Foreskin keratinocyte (primary cell): ENCODE measurements at places on chromosomes 7 and 10. TPM values are rescaled to one million over a fixed set of nuclear protein-coding genes. Genes with fewer than 3 reads are reported as not detected.

DNA sequence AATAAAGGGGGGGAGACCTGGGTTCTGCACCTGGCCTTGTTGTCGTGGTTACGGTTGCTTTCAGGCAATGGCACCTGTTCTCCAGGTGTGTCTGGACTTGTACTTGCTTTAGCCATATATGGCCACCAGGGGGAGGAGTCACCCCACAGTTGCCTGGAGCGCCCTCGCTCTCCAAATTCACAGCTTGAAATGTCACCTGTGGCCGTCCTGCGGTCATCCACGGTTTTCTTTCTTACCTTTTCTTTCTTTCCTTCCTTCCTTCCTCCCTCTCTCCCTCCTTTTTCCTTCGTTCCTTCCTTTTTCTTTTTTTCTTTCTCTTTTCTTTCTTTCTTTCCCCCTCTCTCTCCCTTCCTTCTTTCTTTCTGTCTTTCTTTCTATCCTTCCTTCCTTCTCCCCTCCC, 157.2 kb upstream of the ZNF92 start:
- peak; percentile 16 for DNase-seq

DNA sequence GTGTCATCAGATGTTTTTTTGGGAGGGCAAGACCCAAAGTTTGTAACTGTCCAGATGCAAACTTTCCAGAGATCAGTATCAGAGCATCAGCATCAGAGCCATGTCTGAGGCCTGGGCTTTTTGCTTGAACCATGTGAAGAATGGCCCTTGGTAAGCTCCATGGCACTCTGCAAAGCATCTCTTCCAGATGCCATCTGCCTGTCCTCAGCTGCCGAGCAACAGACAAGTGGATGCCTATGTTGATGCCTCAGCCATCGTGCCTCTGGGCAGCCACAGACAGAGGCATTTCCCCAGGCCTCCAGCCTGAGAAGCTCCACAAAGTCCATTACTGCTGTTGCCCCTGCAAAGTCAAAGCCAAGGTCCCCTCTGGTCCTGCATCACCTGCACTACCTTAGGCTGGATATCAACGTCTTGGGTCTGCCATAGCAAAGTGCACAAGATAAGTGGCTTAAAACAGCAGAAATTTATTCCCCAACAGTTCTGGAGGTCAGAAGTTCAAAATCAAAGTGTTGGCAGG, 670.2 kb upstream of the MKI67 start:
- DNase-seq: no peak

GRCh38 chr7:27917119-27917518, 177.2 kb downstream of the TAX1BP1 start:
- peak; percentile 73 for DNase-seq

DNA sequence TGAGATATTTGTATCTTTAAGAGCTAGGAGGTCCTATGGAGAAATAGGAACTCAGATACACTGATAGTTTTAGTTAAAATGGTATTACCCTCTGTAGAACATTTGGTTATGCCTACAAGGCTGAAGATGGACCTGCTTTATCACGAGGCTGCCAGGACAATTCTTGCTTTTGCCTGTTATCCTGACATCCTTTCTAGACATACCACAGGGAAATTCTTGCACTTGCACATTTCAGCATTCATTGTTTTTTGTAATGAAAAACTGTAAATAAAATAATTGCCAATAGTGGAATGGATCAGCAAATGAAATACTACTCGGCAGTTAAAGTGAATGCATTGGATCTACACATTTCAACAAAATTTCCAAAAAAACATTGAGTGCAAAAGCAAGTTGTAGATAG, 9.7 kb downstream of the COL28A1 start:
- DNase-seq: no peak

DNA sequence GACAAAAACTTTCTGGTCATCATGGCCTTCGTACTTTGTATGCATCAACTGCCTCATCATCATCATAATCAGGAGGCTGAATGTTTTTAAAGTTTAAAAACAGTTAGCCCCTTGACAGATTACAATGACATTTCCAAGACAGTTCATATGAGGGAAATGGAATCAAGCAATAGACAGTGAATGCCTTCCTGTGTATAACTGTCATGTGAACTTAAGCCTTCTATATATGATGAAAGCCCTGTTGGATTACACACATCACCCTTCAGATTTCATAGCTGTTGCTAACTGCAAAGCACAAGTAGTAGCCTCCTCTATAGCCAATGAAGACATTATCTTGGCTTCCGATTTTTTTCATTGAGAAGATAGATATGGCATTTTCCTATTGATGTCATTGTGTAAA, 154.0 kb downstream of the PLXDC2 start:
- no peak for DNase-seq

PTPN20 gene
- polyA plus RNA-seq: 2.0 and 2.4 TPM in 2 replicates

DNA sequence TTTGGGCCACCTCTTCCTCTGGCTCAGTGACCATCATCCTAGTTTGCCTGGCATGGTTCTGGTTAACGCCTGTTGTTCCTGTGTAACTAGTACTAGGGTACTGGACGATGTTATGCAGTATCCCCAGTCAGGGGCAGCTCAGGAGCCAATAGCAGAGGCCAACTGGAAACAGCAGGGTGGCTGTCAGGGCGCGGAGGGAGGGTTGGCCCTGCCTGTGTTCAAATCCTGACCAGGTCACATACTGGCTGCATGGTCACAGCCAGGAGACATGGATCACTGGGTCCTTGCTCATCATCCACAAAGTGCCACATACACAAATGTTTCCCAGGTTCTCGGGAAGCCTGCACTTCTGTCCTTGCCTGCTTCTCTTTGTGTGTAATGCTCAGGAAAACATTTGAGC, 12.3 kb upstream of the RBP3 start:
- DNase-seq: no peak

SPDYE1 gene
- polyA plus RNA-seq: not detected in 2 replicates

DNA sequence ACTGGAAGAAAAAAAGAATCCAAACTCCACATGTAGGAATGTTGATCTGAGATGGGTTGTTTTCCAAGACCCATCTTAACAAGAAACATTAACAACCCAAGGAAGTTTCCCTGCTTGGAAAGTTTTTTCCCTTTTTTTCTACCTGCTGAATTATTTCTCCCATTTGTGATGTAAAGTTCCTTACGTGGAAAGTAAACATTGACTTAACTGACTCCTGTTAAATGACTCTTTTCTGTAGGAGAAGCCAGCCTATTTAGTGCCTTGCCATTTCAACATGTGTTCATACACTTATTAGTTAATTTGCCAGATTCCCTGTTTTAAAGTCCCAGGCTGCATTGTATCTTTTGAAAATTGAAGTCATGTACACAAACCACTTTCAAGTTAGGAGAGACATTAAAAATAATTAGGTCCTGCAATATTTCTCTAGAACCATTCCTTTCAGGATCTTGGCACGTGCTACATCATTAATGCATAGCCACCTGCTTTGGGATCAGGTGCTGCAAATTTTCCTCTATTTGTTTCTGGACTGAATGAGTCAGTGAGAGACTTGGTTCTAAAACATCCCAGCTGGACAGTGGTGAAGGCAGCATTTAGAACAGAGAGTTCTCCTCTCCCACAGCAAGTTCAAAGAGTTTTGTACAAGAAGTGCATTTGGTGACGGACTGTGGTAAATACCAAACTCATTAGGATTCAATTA, 698.5 kb downstream of the SUGCT start:
- DNase-seq: no peak

DNA sequence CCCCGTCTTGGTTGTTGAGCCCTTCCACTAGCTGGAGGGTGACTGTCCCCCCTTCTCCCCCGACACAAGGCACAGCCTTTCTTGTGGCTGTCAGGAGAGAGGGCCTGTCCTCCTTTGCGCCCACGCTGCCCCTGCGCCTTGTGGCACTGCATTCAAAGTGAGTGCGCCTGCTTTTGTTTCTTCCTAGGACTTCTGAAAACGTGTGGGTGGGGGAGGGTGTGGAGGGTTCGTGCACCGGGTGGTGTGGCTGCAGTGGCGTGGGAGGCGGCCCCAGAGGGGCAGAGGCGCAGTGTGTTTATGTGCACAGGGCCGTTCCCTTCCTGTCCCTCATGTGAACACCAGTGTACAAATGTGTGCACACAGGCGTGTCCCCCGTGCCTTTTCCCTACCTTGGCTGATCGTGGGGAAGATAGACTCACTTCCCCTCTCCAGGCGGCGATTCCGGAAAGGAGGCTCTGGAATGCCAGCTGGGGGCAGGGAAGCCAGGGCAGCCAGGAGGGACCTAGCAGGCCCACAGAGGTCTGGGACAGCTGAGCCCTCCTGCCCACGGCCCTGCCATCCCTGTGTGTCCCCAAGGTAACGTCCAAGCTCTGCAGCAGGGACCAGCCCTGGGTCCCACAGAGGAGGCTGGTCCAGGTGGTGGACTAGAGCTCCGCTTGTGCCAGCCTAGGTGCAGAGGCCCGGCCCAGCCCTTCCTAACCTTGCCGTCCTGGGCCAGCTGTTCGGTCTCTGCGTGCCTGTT, 88.8 kb downstream of the LHPP start:
- DNase-seq: no peak

ASAH2B gene
- 2.7 and 3.6 TPM in 2 replicates for polyA plus RNA-seq

DNA sequence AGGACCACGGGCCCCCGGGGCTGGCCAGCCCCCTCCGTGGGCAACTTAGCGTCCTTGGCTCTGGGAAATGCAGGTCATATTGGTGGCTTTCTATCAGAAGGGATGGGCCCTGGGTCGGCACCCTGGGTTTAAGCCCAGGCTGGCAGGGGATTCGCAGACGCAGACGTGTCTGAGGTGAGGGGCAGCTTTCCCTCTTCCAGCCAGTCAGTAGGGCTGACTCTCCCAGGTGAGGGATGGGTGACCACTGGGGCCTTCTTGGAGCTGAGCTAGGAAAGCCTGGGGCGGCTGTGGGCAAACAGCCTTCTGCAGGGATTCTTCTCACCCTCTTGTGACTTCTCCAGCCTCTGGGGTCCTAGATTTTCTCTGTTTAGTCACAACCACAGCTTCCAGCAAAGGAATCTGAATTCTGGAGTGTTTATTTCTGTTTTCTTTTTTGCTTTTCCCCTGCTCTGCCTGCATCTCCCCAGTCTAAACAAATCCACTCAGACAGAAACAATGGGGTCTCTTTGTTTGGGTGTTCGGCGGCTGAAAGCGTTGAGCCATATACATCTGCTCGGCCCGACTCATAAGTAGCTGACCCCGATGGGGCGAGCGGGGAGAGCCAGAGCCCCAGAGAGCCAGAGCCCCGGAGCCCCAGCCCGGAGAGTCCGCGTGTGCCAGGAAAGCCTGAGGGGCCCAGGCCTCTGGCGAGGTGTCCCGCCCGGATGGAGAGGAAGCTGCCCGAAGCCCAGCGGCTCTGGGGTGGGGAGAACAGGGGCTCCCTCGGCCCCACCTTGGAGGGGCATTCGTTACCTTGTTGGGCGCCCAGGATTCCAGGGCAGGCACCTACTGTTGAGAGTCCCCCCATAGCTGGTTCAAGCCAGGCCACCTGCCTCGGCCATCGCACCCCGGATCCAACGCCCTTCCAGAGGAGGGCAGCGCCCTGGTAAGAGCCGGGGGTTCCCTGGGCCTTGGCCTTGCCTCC, 2.0 kb downstream of the MNX1 start:
- DNase-seq: no peak

DNA sequence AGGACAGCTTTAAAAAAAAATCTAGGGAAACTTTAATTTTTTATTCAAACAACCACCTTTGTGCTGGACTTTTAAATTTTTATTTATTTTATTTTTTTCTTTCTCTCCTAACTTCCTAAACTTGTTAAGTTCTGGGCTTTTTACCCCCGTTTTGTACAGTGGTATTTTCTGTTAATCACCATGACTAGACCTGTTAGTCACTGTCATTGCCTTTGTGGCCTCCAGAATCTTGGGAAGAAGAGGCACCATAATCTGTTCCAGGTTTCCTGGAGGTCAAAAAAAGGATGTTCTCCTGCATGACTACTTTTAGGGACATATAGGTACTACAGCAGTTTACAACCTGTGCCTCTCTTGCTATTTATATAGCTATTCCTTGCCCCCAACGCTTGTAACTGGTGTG, 31.1 kb upstream of the DDX50 start:
- no peak for DNase-seq

DNA sequence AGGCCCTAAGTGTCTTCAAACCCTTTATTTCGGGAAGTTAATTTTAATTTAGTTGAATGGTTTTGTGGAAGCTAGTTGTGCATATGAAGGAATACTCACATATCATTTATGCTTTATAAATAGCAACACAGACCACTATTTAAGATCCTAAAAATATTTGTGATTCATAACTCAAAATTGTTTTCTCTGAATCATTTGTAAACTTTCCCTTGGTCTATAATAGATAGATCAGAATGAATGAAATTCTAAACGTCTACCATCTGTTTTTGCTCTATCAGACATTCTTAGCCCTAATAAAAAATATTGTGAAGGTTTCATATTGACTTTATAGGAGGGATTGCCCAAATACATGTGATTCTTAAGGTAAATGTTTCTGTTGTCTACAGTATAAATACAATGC, 43.5 kb downstream of the LOXL4 start:
- DNase-seq: no peak

GRCh38 chr7:19834566-19834965, 61.1 kb upstream of the TMEM196 start:
- DNase-seq: peak; percentile 43

GRCh38 chr7:111763221-111763801, 201.0 kb upstream of the IMMP2L start:
- peak; percentile 7 for DNase-seq

DNA sequence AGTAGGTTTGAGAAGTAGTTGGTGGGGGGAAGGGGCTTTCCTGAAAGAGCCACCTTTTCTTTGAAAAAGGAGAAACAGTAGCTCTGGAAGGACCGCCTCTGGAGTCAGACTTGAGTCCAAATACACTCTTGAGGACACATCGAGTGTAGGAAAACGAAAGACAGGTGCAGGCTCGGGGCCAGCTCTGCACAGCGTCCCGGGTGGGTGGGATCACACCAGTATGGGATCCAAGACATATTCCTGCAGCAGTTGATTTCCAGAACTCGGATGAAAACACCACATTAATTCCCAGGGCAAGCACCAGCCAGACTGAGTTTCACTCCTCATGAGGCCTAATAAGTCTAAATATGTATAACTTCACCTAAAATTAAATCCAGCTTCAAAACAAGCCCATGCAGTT, 61.4 kb downstream of the ASB13 start:
- DNase-seq: no peak

ANXA8 gene
- polyA plus RNA-seq: 481 and 486 TPM in 2 replicates

GRCh38 chr10:88820748-88821401, 18.3 kb downstream of the LIPM start:
- peak; percentile 85 for DNase-seq

TTYH3 gene
- polyA plus RNA-seq: 30.3 and 31.0 TPM in 2 replicates

DNA sequence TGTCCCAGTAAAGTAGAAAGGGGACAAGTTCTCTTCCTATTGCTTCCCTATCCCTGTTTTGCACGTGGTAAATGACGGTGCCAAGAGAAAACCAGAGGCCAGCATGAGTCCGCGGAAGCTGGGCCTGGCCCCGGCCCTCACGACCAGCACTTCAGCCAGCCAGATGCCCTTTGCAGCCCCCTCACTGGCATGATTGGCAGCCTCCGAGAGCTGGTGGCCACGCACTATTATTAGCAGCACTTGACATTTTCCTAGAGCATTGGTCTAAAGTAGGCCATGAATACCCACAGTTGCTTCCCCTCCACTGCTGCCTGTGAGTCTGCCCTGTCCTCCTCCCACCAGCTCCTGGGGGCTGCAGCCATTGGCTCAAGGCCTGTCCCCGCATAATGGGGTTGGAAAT, 369.1 kb downstream of the PLXNA4 start:
- DNase-seq: no peak

PAX4 gene
- not detected in 2 replicates for polyA plus RNA-seq

GRCh38 chr7:158368449-158368848, 219.2 kb downstream of the PTPRN2 start:
- no peak for DNase-seq

- DNase-seq: no peak
Measured at GRCh38 chr7:10672186-10672585, 301.5 kb upstream of the PHF14 start.
